A549 (cell line): ENCODE measurements at places on chromosomes 5 and 9.

DNA sequence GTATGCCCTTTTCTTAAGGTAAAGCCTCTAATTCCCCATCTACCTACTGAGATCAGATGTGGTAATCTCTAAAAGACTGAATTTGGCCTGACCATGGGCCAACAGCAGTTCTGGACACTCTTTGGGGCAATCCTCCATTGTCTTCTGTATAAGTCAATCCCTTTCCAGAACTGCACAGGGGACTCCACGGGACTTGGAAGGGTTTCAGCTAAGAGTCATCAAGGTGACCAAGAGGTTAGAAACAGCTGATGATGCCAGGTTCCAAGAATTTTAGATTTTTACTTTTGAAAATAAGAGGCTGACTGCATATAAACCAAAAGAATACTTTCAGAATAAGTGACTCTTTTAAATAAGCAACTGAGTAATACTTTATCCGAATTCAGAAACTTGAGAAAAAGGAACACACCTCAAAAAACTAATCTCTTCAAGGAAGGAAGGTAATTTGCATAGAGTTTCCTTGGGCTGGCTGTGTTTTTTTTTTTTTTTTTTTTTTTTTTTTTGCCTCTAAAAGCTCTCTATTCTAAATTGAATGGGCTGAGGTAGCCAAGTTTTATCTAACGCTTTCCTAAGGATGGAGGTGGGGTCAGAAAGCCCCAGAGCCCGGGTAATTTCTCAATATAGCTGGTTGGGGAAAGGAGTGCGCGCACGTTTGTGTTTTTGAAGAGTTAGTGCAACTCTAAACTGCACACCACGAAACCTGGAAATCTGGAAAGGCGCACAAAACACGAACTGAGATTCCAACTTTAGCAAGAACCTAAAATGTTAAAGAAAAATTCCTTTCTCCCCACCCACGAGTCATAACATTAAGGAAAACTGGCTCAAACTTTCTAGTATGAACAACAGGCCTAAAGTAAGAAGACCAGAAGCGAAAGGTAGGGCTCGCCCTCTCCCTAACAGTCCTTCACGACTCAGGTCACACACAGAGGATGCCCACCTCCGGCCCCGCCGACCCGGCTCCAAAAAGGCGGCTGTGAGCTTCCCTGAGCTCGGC lies 1.3 kb downstream of the VCP start:
- no peak for DNase-seq

GRCh38 chr5:106860398-106861044 lies 810.2 kb downstream of the EFNA5 start:
- no peak for DNase-seq

DNA sequence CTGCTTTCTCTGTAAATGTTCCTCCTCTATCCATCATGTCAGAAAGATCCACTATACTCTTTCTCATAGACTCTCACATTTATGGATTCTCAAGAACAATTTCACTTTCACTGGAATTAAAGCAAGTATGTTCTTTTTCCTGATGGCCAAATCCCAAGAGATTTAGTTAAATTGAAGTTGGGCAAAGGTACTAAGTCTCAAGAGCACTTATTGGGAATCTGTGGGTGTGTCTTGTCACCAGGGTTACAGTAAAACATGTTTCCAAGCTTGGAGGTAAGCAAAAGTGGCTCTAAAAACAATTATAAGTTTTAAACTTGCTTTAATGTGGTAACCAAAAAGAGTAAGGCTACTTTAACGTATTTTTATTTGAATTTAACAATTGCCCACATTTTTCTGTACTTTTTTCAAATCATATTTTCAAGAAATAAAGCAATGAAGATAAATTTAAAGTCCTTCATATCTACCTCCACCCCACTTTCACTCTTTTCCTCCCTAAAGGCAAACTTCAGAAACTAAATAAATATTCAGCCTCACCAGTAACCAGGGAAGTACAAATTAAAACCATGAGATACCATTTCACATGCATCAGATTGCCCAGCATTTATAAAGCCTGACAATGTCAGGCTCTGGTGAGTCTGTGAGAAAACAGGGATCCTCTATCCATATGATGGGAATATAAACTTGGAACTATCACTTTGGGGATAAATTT lies 387.4 kb downstream of the CETN3 start:
- no peak for DNase-seq

- no peak for DNase-seq
Observed at GRCh38 chr9:14750821-14751220, 28.3 kb upstream of the CER1 start.

DNA sequence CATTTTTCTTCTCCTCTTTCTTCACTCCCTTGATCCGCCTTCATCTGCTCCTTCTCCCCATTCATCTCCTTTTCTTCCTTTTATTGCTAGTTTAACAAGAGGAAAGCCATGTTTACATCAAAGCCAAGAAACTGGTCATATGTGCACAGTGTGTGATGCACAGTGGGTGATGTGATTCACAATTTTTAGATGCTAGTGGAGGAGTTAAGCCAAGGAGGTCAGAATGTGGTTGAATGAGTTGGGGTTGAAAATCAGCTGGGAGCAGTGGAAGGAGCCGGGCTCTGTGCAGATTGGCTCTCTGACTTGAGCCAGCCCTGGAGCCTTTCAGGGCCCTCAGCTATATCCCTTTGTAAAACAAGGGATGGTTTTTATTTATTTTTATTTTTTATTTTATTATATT lies 7.3 kb downstream of the ACER2 start:
- no peak for DNase-seq

GRCh38 chr5:17403695-17404490 lies 94.1 kb upstream of the TAF11L2 start:
- DNase-seq, result no peak

DNA sequence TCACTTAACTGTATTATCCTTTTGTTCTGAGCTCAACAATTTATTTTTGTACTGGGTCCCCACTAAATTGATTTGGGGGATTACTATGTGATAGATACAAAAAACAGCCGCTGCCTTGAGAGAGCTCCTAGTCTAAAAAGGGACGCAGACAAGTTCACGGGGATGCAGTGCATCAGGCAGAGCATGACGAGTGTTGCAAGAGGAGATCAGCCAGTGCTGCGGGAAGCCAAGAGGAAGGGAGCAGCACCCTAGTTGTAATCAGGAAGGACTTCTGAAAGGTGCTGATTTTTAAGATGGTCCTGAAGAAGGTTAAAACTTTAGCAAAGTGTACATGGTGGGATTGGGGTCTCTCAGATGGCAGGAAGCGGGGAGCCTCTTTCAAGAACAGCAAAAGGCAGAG lies 15.8 kb downstream of the GALNT10 start:
- DNase-seq, result no peak

- no peak for DNase-seq
Observed at GRCh38 chr9:132541870-132542830, 40.3 kb upstream of the BARHL1 start.

GRCh38 chr9:99626426-99626825 lies 195.3 kb upstream of the NR4A3 start:
- DNase-seq, result no peak
